ENCODE measurements at places on chromosomes 7 and 10. TPM values are rescaled to one million over a fixed set of nuclear protein-coding genes. Genes with fewer than 3 reads are reported as not detected.

Gene MYL7
- 1.8 TPM for total RNA-seq

Gene HMX3
- total RNA-seq: not detected

Gene NUTM2B
- 0.27 TPM for total RNA-seq

Gene RAPGEF5
- total RNA-seq: 23.4 TPM

Gene BHLHA15
- total RNA-seq: 6.1 TPM

DNA sequence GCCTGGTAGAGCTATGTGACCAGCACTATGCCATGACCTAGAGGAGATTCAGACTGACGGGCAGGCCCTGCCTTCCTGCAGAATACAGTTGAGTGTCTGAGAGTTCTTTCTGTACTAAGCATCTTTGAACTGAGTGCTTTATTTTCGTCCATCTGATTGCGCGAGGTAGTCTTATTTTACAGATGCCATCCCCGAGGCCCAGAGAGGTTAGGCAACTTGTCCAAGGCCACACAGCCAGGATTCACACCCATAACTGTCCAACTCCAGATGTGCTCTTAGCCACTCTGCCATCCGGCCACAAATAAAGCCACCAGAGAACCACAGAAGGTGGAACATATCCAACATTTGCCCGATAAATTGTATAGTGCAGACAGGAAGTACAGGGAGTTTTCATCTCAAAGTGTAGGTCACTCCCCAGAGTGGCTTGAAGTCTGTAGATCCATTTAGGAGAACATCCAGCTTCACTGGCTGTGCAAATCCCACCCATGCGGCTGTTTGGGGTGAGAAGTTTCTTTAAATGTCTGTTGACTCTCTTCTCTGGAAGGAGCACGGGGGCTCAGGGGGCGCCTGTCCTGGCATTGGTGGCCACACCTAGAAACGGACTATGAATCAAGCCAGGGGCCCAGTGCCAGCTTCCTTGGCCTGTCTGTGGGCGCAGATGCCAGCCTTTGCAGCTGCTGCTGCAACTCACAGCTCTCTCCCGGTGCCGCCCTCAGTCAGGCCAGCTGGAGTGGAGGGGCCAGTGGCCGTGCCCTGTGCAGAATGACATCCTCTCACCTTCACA lies 11.1 kb downstream of the CHST3 start:
- no peak for DNase-seq

GRCh38 chr7:110065121-110065520 lies 1025.8 kb upstream of the LRRN3 start:
- no peak for DNase-seq

DNA sequence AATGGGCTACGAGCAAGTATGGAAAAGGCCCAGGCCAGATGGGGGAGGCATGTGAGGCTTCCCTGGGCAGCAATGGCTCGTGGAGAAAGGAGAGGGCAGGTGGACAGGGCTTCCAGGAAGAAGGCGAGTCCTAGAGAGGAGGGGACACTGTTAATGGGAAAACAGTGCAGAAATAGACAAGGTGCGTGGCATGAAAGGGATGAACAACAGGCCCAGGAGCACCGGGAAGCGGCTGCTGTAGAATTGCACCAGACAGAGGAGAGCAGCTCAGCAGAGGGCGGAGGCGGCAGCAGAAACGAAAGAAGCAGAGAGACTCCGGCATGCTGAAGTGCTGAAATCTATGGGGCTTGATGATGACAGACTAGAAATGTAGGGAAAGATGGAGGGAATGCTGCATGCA lies 102.1 kb downstream of the PIP4K2A start:
- DNase-seq: no peak

DNA sequence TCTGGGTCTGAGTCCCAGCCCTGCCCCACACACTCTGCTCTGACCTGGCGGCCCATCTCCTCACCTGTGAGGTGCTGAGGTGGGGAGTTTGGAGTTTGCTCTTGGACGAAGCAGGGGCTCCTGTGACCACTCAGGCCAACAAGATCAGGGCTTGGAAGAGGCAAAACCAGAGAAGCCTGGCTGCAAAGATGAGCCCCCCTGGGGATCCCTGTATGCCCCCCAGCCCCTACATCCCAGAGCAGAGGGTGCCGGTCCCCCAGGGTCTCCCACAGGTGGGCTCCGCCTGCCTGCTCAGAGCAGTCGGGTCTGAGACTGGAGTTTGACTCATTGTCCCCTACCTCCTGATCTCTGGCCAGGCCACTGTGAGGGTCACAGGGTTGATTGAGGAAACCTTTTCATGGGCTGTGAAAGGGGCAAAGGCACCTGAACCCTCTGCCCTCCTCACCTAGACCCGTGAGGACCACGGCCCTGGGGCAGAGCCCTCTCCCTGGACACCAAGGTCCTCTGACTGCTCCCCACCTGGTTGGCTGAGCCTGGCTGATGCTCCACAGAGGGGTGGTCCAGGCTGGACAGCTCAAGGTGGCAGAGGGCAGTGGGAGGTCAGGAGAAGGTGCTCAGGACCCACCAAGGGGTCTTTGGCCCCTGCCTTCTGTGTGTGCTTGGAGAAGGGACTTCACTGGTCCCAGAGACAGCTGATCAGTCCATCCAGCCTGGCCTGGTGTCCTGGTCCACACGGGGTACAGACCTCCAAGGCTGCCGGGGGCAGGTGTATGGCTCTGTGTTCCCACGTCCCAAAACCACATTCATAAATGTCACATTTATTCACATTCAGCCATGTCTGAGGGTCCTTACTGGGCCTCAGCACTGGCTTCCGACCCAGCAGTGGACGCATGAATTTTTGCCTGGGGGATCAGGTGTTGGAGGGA lies 9.1 kb upstream of the SCART1 start:
- no peak for DNase-seq

GRCh38 chr10:1180836-1181235 lies 124.7 kb downstream of the WDR37 start:
- no peak for DNase-seq

GRCh38 chr7:4837041-4837802 lies 24.6 kb downstream of the PAPOLB start:
- no peak for DNase-seq

- DNase-seq: no peak
Measured at GRCh38 chr10:44054046-44054445, 330.9 kb downstream of the CXCL12 start.

DNA sequence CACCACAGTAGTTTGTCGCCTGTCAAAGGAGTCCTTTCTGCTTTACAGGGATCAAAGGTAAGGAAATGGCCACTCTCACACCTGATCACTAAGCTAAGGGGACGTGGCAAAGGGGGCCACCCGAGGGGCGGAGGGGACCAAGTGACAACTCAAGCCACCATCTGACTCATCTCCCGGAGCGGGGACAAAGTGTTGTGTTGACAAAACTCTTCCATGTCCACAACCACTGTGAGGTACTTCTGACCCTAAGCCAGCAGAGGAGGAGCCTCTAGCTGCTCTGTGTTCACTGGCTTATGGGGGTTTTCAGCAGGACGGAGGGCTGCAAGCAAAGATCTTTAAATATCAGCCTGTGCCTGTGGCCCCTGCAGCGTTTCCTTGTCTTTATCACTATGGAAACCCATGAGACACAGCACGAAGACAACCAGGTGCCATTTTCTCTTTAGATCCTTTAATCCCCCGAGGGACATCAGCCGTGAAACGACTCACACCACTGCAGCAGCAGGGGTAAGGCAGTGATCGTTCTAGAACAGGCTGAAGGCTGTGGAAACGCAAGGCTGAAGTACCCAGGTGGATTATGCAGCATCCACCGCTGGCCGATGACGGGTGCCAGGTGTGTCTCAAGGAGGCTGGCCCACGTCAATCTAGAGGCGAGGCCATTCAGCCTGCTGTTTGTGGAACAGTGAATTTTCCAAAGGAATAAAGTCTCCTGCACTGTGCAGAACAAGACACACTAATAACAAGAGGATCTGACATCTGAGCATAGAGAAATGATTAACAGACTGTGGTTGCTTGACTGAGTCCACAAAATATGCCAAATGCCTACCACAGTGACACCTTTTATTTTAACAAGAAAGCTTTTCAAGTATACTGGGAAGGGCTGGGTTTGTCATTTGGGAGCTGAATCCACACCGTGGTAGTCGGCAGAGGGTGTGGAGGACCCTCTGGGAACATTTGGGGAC lies 26.6 kb upstream of the DDC start:
- DNase-seq: peak; percentile 78

- no peak for DNase-seq
Measured at GRCh38 chr7:148060724-148061123, 529.8 kb upstream of the C7orf33 start.

DNA sequence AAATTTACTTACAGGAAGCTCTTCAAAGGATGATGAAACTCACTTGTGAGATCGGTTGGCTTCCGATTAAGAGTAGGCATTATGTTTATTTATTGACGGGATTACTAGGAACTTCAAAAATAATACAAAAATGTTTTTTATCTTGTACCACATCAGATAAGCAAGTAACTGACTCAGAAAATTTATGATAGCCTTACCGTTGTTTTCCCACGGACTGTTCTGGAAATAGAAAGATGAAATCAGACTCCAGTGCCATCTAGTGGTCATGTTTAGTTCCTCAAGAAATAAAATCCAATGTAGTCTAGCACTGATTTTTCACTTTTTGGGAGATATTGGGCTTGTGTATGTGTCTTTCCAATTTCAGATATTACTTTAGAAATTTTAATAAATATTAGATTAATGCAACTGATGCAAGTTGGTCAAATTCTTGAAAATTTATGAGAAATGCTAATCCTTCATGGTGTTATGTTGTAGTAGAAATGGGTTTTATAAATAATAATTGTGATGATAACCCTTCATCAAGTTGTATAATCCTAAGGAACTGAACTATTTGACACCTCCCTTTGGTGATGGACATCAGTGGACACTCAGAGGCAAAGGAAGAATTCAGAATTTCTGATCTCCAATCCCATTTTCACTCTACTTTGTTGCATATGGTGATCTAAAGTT lies 168.8 kb downstream of the TMEM26 start:
- peak; percentile 53 for DNase-seq

DNA sequence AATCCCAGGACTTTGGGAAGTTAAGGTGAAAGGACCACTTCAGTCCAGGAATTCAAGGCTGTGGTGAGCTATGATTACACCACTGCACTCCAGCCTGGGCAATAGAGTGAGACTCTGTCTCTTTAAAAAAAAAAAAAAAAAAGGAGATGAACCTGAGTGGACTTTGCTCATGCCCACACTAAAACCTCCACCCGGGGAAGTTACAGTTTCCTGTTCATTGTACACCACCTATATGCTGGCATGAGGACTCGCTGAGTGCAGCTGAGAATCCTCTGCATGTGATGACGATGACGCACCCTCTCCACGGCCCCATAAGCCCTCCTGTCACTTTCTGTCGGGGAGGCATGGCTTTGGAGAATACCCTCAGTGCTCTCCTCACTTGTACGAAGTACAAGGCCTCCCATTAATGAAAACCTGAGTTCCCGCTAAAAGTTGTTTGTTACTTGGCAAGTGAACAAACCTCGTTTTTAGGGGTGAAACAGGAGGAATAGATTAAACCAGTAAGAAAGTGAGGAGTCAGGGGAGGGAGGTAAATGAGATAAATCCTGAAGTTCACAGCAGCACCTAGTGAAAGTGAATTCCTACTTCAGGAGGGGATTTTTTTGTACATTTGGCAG lies 15.9 kb downstream of the TMEM176B start:
- peak; percentile 50 for DNase-seq

DNA sequence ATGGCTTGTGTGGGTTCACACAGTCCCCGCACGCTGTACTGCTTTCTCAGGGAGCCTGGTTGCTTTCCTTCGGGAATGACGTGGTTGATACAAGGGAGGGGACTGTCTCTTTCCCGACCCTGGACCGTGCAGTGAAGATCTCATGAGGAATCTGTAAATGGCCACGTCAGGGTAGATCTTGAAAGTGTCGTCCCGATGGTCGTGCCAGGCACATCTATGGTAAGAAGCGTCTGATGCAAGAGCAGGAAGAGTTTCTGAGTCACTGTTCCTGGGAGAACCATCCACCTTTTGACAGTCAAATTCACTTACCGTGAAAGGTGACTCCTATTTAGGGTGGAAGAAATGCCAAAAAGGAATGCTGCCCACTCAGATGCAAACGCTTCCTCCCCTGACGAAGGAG lies 500.4 kb downstream of the PTPRN2 start:
- DNase-seq: no peak

DNA sequence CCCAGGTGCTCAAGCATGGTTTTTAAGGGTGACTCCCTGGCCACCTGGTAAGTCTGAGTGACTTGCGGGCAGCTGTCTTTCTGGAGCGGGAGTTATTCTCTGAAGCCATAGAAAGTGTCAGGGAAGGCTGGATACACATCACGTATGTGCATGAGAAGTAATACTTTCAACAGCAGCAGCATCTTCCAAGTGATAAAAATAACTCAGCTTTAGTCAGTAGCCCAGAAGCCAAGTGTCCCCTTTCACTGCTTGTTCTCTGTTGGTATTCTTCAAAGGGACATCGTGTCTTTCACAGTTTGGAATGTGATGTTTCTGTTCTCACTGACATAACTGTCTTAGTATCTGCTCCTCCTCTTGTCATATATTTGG lies 97.6 kb downstream of the KIAA1217 start:
- DNase-seq: no peak

DNA sequence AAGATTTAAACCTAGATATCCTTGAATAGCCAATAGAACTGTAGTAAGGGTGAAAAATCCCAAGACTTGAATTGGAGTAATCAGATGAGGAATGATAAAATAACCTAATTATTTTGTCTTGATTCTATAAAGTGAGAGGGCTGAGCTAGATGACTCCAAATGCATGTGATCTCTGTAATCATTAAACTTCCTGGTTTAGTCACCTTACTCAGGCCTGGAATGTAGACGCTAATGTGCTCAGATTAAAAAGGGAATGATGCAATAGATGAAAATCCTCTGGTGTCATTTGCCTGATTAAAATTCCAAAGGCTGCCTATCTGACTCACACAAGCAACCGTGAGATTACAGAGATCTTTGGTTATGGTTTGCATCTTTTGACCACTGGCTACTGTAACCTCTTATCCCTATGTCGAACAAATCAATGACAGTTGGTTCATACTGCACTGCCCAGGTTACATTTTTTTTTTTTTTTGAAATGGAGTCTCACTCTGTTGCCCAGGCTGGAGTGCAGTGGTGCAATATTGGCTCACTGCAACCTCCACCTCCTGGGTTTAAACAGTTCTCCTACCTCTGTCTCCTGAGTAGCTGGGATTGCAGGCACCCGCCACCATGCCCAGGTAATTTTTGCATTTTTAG lies 2.9 kb upstream of the HKDC1 start:
- peak; percentile 34 for DNase-seq

DNA sequence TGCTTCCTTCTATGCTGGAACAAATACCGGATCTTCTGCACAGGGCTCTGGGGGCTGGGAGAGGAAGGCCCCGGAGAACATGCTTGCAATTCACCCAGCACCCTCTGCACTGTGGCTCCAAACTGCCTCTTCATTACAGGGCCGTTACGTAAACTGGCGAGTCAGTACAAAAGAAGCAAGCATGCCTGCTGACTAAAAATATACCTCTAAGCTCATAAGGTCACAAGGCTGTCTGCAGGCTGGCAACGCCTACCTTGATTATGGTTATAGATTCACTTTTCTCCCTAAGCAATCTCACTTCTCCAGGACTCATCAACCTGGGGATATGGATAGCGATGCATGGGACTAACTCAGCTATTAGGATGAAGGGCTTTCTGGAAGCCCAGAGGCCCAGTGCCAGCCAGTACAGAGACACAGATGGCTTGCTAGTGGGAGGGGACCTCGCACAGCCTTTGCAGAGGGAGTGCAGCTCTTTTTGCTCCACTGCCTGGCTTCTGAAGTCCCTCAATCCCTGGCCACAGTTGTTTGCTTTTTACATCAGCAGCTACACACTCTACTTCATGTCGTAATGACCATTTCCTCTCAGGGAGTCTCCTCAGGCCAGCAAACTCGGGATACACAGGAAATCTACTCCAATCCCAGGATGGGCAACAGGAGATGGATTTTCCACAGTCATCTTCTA lies 96.1 kb downstream of the SH3PXD2A start:
- DNase-seq: peak; percentile 80

All from HepG2 (cell line).